ENCODE measurements at places on chromosomes 5 and 9.
A peak's percentile ranks its signal among the peaks of the same experiment; 100 is the strongest.

- DNase-seq, result no peak
These were observed at the start of gene C9orf152 for GRCh38 chr9:110208031-110208430. C9orf152 (minus strand) TSS chr9:110208159; CDS start chr9:110207579, 580 bp downstream.

- DNase-seq, result no peak
These were observed 150.3 kb downstream of the RASEF start for GRCh38 chr9:82912645-82913044.

DNA sequence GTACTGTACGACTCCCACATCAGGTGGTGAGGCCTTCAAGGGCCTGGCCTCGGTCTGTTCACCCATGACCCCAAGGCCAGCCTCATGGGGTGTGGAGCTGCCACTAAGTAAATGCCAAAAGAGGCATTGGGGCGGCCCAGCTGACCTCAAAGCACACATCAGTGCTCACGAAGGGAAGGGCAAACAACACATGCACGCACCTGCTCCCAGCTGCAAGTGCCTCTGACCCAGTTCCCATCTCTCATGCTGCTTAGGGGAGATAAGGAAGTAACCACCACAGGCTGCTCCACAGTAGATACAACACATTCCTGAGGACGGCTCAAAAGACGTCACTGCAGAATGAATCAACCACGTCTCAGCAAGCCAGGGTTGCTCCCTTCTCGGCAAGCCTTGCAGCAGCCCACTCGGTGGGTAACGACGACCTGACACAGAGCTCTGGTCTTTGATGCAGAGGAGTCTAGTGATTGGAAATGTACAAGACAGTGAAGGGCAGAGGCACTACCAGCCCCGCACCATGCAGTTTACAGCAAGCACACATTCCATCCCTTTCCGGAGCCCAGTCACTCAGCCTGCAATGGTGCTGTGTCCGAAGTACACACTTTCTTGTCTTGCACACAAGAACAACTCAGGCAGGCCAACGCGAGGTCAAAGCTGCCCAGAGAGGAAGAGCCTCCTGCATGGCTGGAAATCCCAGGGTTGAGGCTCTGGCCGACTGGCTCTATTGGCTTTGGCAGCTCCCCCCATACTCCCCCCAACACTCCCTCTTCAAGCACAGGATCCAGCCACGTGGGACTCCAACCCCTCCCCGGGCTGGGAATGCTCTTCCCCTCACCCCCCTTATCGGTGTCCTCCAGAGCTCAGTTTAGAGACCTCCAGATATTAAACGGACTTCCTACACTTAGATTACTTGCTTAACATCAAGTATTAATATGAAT is 31.8 kb downstream of the FABP6 start:
- DNase-seq, result peak; percentile 33

- no peak for DNase-seq
These were observed 66.1 kb upstream of the SMC5 start for GRCh38 chr9:70192707-70193106.

DNA sequence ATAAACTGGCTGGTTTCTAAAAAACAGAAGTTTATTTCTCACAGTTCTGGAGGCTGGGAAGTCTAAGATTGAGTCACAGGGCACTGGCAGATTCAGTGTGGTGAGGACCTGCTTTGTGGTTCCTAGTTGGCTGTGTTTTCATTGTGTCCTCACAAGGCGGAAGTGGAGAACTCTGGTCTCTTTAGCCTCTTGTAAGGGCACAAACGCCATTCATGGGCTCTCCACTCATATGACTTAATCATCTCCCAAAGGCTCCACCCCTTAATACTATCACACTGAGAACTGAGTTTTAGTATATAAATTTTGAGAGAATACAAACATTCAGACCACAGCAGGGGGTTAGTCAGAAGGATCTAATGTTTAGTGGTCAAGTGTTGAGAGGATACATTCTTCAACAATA is 208.2 kb downstream of the SEC61B start:
- no peak for DNase-seq

DNA sequence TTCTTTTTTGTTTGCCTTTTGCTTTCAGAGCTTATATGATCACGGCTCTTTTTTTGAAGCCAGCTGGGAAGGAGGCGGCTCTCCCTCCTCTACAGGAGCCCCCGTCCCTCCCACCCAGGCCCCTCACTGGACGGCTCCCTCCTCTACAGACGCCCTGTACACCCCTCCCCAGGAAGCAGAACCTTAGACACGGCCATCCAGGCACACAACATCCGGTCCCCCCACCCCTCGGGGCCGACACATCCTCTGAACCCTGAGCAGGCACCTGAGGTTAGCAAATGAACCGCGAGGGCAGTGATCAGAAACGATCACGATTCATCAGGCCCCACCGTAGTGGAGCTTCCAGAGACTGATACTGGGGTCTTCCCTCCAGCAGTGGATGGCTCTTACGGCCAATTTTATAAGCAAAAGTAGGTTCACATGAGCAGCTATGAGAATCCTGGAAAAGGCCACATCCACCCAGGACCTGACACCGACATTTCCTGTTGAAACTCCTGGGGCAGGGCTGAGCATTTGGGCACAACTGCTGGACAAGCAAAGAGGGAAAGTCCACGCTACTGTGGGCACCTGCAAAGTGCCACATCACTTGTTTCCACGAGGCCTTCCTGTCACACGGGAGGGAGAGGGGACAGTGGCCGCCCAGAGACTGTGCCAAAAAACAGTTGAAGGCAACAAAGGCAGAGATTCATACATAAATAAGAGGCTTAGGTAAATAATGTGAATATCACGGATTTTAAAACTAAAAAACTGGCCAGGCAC is 78.9 kb downstream of the SEMA4D start:
- no peak for DNase-seq

DNA sequence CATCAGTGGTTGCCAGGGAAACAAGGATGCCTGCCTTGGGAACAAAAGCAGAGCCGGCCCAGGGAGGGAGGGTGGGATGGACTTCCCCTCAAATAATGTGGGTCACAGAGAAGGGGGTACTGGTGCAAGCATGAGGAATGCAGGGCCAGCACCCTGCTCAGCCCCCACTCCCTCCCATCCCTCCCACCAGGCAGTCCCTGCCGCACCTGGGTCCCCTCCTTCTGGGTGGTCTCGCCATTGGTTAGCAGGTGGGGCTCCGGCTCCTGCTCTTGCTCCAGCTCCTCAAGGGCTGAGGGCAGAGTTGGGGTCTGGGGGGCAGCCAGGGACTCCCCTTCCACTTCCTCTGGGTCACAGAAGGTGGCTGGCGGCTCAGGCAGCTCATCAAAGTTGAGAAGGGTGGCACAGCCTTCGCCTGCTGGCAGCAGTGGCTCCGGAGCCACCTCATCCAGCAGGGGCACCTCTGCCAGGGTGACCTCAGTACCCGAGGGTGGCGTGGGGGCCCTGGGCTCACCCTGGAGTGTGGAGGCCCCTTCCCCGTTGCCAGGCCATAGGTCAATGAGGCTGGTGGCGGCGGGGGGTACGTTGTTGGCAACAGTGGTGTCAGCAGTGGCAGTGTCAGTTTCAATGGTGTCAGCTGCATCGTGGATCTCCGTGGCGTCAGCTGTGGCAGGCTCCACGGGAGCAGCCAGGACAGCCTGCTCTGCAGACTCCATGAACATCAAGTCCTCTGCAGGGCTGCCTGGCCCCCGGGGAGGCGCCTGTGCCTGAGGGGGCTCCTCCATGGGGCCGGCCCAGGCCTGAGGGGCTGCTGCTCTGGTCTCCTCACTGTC is 11.5 kb downstream of the PRR7 start:
- no peak for DNase-seq

- DNase-seq, result no peak
These were observed 14.4 kb upstream of the AMACR start for GRCh38 chr5:34022121-34022705.

DNA sequence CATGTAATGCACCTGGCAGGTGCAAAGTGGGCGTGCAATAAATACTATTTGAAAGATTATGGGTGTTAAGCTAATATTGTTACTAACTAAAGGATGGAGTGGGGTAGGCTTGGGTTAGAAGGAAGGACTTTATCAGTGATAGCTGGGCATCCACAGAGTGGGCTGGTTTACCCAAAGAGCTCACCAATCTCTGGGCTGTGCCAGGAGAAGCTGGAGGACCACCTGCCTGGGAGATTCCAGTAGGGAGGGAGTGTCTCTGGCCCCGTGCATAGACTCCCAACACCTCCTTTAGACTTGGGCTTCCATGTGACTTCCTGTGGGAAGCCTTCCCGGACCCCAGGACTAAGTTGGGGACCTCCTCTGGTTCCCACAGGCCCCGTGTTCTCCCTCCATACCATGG is 5.6 kb upstream of the URM1 start:
- DNase-seq, result no peak

- DNase-seq, result peak; percentile 55
These were observed 75.3 kb upstream of the TBCA start for GRCh38 chr5:77851176-77852067.

GRCh38 chr5:79792463-79792862 is 102.8 kb downstream of the CMYA5 start:
- no peak for DNase-seq

DNA sequence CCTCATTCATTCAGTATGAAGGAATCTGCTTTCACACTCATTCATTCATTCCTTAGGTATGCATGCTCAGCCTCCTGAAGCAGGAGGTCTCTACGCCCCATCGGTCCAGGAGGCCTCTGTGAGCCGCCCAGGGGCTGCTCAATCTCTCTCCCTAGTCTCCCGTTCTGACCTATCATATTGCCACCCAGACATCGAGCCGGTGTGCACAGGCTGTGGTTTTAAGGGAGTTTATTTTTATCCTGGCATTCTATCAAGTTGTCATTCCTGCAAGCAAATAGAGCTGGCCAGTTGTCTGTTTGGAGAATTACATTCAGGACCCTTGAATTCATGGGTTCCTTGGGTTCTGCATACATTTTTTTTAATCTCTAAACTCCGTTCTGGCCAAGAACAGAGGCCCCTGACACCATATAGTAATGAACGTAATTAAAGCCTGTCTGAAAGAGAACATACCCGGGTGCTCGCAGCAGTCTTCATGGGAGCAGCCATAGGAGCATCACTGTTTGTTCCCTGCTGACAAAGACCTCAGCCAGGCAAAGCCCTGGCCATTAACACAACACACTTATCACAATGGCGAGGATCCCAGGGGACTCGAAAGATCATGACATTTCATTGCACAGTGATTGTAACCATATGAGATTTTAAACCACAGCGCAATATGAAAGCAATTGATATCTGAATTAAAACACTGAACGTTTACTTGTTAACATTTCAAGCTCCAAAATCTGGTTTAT is 80.9 kb downstream of the ADAMTS16 start:
- DNase-seq, result no peak

- no peak for DNase-seq
These were observed 250.6 kb downstream of the ARRDC3 start for GRCh38 chr5:91132550-91132949.

GRCh38 chr9:137270929-137271695 is 6.4 kb upstream of the TOR4A start:
- no peak for DNase-seq

DNA sequence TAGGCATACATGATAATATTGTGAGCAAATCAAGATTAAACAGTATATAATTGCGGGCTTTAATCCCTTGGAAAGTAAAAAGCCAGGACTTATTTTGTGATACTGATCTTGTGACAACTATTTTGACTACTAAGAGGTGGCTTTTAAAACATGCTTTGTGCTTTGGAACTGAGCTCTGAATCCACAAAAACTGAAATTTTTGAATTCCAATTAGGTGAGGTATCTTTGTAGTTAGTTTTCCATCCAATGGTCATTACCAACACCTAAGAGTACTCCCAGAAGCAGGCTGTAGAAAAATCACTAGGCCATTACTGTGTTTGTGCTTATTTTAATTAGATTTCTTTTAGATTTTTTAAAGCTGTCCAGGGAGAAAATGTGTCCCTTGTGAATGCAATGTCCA is 559.5 kb upstream of the WWC1 start:
- no peak for DNase-seq

DNA sequence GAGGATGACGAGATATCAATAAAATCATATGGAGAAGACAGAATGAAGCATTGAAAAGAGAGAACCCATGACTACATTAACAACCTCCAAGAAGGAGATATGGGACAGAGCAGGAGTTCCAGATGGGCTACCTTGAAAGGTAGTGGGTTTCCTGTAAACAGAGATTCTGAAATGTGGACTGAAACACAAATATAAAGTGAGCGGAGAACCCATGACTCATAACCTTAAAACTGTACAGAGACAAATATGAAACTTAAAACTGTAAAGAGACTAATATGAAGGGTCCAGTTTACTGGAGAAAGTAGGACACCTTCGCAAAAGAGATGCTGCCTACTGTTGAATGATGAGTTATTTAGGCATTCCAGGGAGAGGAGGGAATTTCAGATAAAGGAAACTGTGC is 383.7 kb downstream of the CAAP1 start:
- no peak for DNase-seq

DNA sequence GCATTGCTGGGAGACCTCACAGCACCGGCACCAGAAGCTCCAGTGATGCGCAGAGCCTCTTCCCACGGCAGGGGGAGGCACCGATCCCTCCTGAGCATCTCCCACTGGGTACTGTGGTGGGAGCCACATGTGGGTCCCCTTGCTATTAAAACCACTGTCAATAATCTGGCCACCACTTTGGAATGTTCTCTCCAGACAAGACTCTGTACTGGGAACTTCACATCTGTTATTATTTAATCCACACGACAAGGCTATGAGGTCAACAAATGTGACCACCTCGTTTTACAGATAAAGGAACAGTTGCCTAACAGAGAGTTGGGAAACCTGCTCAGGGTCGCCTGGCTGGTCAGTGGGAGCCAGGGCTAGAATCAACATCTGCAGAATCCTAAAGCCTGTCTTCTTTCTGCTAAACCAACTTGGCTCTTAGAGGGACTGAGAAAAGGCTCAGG is 72.7 kb downstream of the EPB41L4B start:
- no peak for DNase-seq

DNA sequence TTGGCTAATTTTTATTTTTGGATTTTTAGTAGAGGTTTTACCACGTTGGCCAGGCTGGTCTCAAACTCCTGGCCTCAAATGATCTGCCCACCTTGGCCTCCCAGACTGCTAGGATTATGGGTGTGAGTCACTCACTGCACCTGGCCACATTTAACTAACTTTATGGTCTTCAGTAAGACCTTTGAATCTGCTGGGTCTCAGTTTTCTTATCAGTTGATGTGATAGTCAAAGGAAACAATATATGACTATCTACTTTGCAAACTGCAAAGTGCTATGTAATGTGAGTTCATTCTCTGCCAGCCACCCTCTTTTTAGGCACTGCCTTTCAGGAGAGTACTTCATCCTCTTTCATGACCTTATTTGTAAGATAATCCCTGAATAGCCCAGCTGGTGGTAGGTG is 474.7 kb downstream of the PDE4D start:
- no peak for DNase-seq

DNA sequence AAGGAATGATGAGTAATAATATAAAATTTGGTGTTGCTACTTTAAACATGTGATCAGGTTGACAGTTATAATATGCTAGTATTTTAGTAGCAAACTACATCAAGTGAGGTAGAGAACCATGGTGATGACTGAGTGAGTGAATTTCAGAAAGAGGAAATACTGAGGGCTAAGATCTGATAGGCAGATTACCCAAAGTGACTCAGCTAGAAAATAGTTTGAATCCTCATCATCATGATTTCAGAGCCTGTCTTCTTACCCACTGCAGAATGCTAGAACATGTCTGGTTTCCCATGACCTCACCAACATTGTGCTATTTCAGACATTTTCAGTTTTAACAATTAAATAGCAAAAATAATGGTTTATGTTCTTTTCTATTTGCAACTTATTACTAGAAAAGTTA is 602.1 kb downstream of the TAF11L14 start:
- no peak for DNase-seq

- no peak for DNase-seq
These were observed 19.9 kb downstream of the CCNH start for GRCh38 chr5:87392801-87393200.

- DNase-seq, result no peak
These were observed 88.0 kb upstream of the ELL2 start for GRCh38 chr5:96049398-96050272.

Data from glutamatergic neuron (in vitro differentiated cells).